ENCODE measurements at places on chromosomes 6 and 20. TPM values are rescaled to one million over a fixed set of nuclear protein-coding genes. Genes with fewer than 3 reads are reported as not detected.

Gene KIF25
- polyA plus RNA-seq, result not detected

Gene ZNF292
- polyA plus RNA-seq, result 45.5 TPM

Gene NTSR1
- not detected for polyA plus RNA-seq

Gene TINAG
- polyA plus RNA-seq, result not detected

Gene PNRC1
- polyA plus RNA-seq, result 964 TPM

Gene RSPH3
- 1.6 TPM for polyA plus RNA-seq

Gene LRRC73
- polyA plus RNA-seq, result not detected

Gene ZNF831
- 0.66 TPM for polyA plus RNA-seq

Gene LY6G6C
- polyA plus RNA-seq, result not detected

Gene NRSN1
- polyA plus RNA-seq, result not detected
